Activated CD8-positive, alpha-beta T cell treated with anti-CD3 and anti-CD28 coated beads for 36 hours (primary cell): ENCODE measurements at places on chromosomes 5 and 9.

DNA sequence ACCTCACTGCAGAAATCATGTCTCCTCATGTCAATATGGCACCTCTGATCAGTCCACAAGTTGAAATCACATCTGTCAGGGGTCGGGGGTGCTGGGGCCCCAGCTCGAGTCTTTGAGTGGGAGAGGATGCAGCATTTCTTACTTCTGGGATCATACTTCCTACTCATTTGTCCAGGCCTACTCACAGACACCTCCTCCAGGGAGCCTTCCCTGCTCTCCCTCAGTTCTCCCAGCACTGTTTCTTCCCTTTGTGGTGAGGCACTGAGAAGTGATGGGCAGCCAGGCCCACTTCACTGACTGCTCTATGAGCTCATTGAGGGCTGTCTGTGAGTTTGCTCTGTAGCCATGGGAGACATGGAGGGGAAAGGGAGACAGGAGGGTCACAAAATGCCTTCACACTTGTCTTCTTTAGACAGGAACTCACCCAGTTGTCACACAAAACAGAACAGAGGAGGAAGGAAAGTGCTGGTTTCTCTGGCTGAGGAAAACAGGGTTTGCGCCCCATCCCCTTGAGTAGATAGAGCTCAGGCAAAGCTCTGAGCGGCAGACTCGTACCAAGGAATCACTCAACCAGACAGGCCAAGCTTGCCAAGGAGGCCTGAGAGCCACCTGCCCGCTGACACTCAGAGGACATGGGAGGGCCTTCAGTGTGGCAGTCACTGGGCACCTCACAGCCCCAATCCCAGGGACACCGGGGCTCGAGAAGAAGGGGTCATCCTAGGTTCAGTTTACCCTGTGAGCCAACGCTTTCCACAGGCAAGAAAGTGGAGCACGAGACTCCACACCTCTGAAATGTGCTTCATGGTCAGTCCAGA lies 152.9 kb downstream of the GABBR2 start:
- H3K4me1 ChIP-seq: no peaks in the 10 kb centered on the region
- H3K27me3 ChIP-seq: peaks cover 10% of the 10 kb centered on the region
- no peak overlapping the region for H3K27ac ChIP-seq
- no peaks in the 10 kb centered on the region for H3K36me3 ChIP-seq
- no peak overlapping the region for H3K4me3 ChIP-seq

- H3K4me3 ChIP-seq: no peak overlapping the region
- DNase-seq: no peak
- H3K4me1 ChIP-seq: no peaks in the 10 kb centered on the region
- H3K27me3 ChIP-seq: peaks cover 20% of the 10 kb centered on the region
- H3K36me3 ChIP-seq: no peaks in the 10 kb centered on the region
- no peak overlapping the region for H3K27ac ChIP-seq
Measured at GRCh38 chr5:36655161-36655560, 48.8 kb downstream of the SLC1A3 start.

- no peaks in the 10 kb centered on the region for H3K27me3 ChIP-seq
- H3K36me3 ChIP-seq: peaks cover 31% of the 10 kb centered on the region
- no peak for DNase-seq
- H3K27ac ChIP-seq: peak overlapping the region; percentile 28
- H3K4me1 ChIP-seq: peaks cover 37% of the 10 kb centered on the region
Measured at GRCh38 chr9:127762111-127762676, 16.3 kb downstream of the SH2D3C start.

DNA sequence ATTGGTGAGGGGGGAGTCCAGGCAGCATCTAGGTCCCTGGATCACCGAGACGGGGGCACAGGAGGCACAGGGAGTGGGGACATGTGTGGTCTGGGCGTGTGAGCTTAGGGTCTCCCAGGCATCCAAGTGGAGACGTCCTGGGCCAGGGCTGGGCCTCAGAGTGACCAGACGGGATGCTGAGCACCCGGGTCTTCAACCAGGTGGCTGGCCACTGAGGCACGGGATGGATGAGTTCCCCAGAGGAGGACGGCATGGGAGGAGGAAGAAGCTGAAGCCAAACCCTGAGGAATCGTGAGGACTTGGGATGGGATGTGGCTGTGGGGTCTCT lies 88.0 kb downstream of the LMX1B start:
- H3K27ac ChIP-seq: no peak overlapping the region
- peaks cover 14% of the 10 kb centered on the region for H3K4me1 ChIP-seq
- H3K27me3 ChIP-seq: peaks cover 19% of the 10 kb centered on the region

DNA sequence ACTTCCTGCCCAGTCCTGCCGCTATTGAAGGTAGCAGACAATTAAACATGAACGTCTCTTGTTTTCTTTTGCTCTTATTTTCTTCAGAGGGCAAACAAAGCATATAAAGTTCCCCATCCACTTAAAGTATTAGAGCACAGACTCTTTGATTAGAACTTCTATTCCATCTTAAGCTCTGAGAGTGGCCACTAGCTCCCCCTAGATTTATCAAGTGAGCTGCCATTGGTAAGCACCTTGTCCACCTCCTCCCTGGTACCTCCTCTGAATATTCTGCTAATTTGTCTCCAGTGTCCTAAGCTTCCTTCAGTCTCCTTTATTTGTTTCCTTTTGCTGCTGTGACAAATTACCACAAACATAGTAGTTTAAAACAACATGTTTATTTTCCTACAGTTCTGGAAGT lies 264.3 kb upstream of the KCNN2 start:
- H3K27ac ChIP-seq: no peak overlapping the region
- no peak overlapping the region for H3K4me3 ChIP-seq
- H3K36me3 ChIP-seq: no peaks in the 10 kb centered on the region
- H3K4me1 ChIP-seq: no peaks in the 10 kb centered on the region

DNA sequence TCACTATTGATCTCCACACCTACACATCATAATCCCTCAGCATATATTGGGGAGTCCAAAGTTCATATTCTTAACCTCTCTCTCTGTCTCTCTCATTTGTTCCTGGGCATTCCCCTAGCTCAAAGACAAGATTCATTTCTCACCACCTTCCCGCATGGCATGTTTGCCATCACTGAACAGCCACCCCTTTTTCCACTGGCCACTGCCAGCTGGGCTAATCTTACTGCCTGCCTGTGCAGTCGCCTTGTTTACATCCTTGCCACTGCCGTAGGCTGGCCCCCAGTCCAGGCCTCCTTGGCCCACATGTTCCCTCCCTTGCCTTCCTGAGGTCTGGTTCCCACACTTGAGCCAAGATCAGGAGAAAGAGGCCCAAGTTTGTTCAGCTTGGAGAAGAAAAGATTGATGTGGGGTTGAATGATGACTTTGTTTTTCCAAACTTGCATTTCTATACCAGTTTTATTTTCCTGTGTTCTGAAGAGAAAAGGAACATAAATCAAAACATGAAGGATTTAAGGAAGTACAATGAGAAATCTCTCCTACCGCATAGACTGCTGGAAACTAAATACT lies 80.2 kb downstream of the PLAC8L1 start:
- no peak overlapping the region for H3K27ac ChIP-seq
- no peaks in the 10 kb centered on the region for H3K36me3 ChIP-seq
- peaks cover 9% of the 10 kb centered on the region for H3K27me3 ChIP-seq
- DNase-seq: no peak
